Right cardiac atrium (tissue), 5 donors: ENCODE measurements at places on chromosomes 1 and 21. TPM values are rescaled to one million over a fixed set of nuclear protein-coding genes. Genes with fewer than 3 reads are reported as not detected.

GRCh38 chr1:12339811-12340543 is 110.1 kb downstream of the VPS13D start:
- DNase-seq: no peak

DNA sequence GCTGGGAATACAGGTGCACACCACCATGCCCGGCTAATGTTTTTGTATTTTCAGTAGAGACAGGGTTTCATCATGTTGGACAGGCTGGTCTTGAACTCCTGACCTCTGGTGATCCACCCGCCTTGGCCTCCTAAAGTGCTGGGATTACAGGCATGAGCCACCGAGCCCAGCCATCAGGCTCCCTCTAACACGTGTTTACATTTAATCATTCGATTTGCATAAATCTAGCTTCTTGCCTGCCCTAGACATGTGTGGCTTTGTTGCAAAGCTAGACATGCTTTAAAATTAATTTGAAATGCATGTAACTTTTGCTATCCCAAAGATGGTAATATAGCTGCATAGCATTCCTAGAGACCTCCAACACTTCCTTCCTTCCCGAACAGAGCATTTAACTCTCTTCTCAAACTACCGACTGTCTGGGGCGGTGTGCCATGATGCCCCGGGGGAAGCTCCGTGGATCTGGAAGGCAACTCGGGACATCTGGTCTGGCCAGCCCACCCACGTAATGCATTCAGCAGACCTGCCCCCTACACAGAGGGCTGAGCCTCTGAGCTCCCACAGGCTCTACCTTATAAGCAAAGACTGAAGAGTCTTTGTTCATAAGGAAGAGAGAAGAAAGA is 34.6 kb upstream of the NID1 start:
- DNase-seq: no peak

DNA sequence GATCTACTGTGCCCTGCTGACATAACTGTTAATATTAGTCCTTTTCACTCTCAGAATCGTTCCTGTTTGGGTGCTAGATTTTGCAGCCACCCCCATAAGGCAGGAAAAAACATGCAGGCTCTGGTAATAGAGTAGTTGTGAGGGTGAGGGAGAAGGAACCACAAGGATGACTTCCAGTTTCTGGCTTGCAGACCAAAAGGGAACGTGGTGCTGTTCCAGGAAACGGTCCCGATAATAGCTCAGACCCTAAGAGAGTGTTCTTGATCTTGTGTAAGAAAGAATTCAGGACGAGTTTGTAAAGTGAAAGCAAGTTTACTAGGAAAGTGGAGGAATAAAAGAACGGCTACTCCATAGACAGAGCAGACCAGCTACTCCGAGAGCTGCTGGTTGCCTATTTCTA is 50.7 kb upstream of the RHOU start:
- DNase-seq: peak; percentile 57

GRCh38 chr1:26278303-26278702 is 1.6 kb upstream of the SH3BGRL3 start:
- DNase-seq: peak; percentile 88

DNA sequence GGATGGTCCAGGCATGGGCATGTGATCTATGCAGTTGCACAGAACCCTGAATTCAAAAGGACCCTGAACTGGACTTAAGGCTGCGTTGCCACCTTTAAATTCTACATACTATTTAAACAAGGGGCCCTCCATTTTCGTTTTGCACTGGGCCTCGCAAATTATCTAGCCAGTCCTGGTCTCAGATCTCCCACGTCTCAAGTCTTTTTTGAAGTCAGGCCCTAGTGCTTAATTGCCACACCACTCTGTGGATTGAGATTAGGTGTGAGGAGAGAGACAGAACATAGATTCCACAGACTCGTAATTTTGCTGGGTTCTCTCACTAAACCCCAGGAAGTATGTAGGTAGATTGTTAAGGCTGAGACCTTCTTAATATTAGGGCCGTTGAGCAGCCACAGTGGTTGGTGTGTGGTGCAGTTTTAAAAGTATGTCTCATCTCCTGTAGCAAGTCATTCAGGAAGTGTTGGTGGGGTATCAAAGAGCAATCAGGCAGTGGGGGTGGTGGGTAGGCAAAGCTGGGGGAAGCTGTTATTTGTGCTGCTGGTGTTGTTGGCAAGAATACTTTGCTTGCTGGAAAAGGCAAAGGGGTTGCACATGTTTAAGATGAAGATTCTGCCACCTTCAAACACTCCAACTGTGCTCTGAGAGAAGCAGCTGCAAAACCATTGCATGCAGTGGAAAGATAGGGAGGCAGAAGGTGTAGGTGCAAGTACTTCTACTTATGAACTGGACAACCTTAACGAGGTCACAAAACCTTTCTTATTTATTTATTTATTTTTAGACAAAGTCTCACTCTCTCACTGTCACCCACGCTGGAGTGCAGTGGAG is 11.2 kb downstream of the CD84 start:
- DNase-seq: no peak

DNA sequence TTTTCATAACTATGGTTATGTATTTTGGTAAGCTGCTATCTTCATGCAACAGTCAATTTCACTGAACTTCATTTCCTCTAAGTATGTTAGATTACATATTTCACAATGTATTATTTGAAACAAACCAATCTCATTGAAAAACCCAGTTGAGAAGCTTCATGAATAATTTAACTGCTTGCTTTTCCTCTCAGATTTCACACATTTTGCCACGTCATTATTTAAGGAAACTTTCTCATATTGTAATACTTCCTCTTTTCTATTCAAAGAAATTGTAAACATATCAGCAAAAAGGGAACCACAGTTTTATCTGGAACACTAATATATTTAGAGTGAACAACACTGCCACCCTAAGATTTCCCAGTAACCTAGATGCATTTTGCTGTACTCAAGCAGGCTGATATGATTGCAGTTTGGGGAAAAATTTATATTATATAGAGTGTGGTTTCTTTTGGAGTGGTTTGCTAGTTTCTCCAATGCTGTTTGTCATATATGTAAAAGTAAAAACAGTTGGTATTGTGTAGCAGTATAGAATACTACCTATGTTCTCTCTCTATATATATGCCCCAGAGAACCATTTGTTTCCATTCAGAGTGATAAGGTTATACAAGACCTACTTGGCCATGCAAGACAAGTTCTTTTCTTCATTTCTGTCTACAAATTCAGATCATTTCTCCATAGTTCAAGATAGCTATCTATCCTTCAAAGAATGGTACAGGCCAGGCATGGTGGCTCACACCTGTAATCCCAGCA is 28.4 kb upstream of the AHCTF1 start:
- no peak for DNase-seq

GRCh38 chr1:6497215-6497866 is 5.9 kb upstream of the PLEKHG5 start:
- DNase-seq: peak; percentile 86

DNA sequence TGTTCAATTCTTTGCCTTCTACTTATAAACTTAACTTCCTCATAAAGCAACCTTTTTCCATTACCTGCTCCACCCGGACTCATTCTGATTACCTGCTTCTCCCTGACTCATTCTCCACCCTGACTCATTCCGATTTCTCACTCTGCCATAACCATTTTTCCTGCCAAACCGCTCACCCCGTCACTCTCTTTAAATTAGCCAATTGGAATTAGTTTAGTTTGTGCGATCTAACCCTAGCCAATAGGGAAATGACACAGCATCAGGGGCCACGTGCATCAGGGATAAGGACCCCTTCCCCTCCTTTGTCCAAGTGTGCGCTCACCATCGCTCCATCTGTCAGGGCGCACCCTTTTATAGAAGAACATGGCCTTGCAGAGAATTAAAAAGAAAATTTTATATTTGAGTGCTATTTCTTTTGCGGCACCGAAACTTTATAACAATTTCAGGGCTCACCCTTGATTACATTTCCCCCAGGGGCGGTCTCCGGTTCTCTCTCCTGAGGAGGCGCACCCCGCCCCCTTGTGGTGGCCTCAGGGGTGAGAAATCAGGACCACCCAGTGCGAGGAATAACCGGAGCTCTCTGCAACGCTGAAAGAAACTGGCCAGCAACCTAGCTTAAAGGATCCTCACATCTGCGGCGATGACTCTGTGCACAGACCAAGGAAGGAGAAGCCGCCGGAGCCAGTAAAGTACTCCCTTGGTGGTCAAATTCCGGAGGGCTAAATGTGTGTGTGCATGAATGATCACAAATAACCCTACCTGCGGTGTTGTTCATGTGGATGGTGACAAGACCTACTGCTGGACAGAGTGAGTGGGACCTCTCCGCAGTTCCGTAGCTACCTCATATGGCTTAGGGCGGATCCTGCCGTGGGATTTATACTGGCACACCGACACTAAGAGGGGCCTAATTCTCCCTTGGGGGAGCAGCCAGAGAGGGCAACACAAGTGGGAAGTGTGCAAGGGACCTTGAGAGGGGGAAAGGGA is 30.3 kb upstream of the CBR3 start:
- DNase-seq: peak; percentile 86

The LIN28A gene
- total RNA-seq: not detected

The PTGS2 gene
- total RNA-seq: 8.4 TPM

The AVPR1B gene
- total RNA-seq: not detected

The NID1 gene
- total RNA-seq: 31.3 TPM
